ENCODE measurements at places on chromosomes 13 and 19.

DNA sequence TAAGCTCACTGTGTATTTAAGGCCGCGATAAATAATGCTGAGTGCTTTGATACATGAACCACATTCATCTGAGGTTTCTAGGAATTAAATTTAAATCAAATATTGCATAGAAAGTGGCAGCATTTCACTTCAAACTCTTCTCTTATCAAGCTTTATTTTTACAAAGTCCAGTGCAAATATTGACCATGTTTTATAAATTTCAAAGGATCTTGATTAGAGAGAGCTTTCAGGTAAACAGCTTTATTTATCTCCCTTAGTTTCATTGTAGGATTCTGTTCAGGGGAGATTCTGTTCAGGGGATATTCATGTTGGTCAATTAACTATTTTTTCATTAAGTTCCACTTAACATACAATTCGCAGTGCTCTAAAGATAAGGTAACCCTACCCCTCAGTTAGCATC lies 249.7 kb upstream of the IRS2 start:
- no peak for DNase-seq

GRCh38 chr13:79775830-79776229 lies 294.9 kb downstream of the NDFIP2 start:
- DNase-seq: no peak

DNA sequence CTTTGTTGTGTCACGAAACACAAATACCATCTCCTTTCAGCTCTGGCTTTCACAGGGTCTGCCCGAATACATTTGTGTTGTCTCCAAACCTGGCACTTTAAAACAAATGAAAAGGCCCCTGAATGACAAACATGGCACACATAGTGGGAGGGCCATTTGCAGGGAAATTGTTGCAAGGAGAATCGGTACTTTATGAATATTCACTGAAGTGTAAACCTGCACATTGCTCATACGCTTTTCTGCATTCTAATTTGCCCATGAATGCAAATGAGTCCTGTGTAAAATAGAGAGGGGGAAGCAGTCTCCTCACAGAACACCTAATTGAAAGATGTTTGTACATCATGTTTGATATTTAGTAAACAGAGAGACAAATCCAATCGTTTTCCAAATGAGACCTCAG lies 82.7 kb upstream of the PCDH8 start:
- DNase-seq: no peak

- DNase-seq: no peak
These were observed 28.2 kb downstream of the VSTM1 start for GRCh38 chr19:54035215-54036178.
